ENCODE measurements at places on chromosomes 3 and 15.

DNA sequence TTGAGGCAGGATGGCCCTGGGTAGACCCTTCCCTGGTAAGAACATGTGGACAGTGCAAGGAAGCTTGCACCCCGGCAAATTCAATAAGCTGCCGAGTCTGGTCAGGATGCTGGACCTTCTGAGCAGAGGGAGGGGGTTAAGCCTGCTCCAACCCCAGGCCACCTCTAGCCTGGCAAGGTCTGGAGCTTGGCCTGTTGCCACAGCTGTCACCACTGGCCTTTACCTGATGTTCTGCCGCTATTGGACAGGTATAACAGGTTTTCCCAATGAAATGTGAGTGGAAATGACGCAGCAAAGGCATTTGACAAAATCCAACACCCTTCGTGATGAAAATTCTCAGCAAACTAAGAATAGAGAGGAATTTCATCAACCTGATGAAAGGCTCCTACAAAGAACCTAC is 699 bp upstream of the MESP1 start:
- no peak for DNase-seq

DNA sequence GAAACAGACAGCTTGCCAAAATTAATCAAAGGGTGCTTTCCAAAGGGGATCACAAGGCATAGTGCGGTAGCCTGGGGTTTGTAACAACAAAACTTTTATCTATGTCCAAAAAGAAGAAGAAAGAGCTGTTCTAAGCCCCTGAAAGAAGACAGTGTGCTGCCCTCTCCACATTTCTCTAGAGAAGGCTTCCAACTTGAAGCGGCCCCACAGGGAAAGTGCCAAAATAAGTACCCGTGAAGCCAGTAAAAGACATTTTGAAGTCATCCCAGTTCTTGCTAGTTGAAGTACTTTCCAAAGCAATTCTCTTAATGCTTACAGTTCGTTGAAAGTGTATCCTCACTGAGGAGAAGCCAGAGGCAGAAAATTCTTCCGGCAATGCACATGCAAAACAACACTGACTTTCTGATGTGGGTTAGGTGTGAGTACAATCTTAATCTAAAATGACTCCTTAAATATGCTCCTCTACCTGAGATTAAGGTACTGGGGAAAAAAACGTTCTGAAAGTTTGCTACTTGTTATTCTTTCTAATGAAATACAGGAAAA is 21.3 kb downstream of the GPR15 start:
- no peak for DNase-seq

- DNase-seq, result no peak
Measured at GRCh38 chr3:42369304-42369703, 41.1 kb downstream of the LYZL4 start.

DNA sequence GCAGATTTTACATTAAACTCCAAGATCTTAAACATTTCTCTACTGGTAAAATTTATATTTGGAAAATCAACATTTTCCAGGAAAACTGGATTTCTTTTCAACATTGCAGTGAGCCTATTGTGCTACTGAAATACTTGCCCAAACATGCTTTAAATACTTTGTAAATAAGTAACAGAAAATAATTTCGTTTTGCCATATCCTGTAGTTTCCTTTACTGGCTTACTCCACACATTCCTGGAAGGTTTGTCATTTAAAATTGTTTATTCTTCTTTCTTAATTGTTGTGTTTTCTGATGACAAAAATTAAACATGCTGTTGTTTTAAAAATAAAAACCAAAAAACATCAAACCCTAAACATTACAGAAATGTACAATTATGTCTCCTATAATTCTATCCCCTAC is 22.0 kb downstream of the ACAD11 start:
- no peak for DNase-seq

DNA sequence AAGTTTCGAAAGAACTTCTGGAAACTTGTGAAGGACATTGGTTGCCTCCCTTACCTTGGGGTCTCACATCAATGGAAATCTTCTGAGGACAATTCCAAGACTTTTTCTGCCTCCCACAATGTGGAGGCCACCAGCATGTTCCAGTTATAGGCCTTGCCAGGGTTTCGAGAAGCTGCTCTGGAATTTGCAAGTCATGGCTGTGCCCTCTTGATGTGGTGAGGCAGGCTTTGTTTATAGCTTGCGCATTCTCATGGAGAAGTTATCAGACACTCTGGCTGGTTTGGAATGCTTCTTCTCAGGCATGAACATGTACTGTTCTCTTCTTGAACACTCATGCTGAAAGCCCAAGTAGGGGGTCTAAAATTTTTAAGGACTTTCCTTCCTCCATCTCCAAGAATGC is 4.1 kb downstream of the CXCR6 start:
- DNase-seq, result no peak

GRCh38 chr15:91408476-91409076 is 308.5 kb downstream of the SV2B start:
- DNase-seq, result no peak

GRCh38 chr15:69724333-69724732 is 271.7 kb downstream of the RPLP1 start:
- DNase-seq, result no peak

DNA sequence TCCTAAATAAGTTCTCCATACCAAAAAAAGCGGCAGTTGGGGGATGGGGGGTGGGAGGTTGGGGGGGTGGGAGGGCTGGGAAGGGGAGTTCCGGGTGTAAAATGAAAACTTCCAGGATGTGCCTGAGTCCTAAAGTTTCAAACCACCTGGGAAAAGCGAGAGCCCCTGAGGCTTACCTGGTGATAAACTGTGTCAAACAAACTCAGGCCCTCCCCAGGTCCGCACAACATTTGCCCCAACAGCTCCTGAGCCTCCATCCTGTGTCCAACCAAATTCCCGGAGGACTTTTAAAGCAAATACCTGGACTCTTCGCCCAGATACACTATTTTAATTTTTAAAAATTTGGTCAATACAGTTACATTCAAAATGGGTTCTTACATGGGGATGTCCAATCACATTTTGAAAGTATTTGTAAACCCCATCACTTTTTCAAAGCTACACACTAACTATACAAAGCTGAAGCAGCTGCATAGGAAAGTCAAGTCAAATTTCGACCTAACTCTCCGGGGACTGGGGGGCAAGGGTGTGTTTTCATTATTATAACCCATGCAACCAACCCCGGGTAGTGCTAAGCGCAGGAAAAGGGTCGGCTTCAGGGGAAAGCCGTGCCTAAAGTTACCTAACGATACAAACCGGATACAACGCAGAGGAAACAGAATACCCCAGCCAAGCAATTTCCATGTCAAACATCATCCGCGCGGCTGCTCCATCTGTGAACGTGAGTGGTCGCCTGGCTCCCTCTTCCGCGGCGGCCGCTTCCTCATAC is 685 bp upstream of the FOXB1 start:
- no peak for DNase-seq

DNA sequence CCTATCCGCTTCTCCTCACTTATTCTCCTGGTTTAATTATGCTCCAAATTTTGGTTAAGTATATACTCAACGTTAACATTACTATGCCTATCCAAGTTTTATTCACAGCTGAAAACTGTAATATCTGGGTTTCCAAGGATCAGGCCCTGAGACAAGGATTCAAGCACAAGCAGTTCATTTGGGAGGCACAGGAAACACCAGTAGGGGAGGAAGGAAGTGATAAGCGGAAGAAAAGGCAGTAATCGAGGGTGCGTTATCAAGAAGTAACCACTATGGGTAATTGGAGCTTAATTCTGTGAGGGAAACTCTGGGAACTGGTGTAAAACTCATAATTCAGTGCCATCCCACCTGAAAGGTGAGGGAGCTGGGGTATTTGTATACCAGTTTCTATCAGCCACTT is 120.3 kb downstream of the KCNAB1 start:
- DNase-seq, result no peak

GRCh38 chr15:52709187-52709981 is 30.2 kb upstream of the ATOSA start:
- DNase-seq, result no peak

- DNase-seq, result no peak
Measured at GRCh38 chr3:180049391-180049790, 12.7 kb upstream of the PEX5L start.

DNA sequence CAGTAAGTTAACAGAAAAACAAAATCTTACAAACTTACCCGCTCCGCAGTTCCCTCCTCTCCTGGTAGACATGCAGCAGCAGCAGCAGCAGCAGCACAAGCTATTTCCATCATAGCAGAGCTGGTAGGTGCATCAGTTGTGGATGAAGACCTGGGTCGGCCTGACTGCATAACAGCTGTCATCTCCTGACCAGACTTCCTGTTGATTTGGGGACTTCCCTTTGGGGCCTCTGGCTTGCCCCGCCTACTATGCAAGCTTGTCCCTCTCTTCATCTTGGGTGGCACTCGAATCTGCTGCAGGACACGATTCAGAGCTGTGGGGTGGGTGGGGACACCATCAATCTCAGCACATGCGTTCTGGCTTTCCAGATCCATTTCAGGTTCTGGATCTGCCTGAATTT is 65.7 kb downstream of the TMCC1 start:
- no peak for DNase-seq

DNA sequence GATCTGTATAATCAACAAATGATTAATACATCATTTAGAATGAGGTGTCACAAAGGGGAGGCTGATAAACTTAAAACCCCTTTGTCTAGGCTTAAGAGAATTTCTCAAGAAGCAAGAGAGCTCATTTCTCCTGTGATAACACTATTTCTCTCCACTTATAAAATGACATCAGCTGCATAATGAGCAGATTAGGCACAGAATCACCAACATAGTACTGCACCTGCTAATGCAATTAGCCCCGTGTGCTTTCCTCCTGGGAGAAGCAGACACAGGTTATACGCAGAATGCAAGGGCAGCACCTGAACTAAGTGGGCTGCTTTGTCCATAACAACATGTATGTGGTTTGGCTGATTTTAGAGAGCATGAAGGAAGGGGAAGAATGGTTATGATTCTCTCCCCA is 515.3 kb upstream of the CFAP20DC start:
- no peak for DNase-seq

DNA sequence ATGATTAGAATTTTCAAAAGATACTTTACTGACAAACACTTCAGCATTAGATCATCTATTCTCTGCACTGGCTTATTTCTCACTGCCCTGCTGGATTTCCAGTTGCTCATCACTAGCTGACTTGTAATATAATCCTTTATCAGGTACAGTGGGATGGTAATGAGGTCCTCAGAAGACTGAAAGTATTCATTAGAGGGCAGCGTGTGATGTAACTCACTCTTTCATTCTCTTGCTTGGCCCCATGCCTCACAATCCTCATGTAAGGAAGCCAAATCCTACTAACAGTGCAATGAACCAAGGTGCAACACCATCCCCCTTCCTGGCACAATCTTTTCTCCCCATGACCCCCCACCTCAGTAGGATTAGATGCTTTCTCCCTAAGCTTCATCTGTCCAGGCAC is 289.9 kb downstream of the CTNNB1 start:
- no peak for DNase-seq

- DNase-seq, result no peak
Measured at GRCh38 chr3:32237670-32238452, 619 bp upstream of the CMTM8 start.
